Dermis blood vessel endothelial cell (primary cell): ENCODE measurements at places on chromosomes 4 and X. TPM values are rescaled to one million over a fixed set of nuclear protein-coding genes. Genes with fewer than 3 reads are reported as not detected.
A peak's percentile ranks its signal among the peaks of the same experiment; 100 is the strongest.

The ITIH6 gene
- not detected in 2 replicates for total RNA-seq

The MND1 gene
- 2.4 and 5.6 TPM in 2 replicates for total RNA-seq

The PRSS12 gene
- 0.17 and 8.2 TPM in 2 replicates for total RNA-seq

The PRR32 gene
- total RNA-seq = not detected in 2 replicates

DNA sequence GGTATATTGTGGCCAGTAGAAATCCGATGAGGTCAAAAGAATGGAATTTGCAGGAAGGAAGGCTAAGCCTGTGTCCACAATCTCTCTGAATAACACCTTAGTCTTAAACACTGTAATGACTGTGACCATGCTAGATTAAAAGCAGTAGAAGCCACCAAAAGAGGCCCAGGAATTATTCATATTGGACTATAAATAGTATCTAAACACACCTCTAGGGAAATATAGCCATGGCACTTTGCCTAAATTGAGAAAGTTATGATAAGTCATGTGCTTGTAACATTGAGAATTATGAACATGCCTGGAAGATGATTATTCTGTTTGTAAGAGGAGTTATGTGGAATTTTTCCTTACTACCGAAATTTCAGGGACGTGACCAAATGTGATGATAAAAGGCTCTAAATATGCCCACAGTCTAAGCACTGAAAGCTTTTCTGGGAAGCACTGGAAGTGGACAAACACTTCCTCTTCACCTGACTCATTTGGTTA lies 298.5 kb downstream of the KCTD8 start:
- peak; percentile 88 for DNase-seq

DNA sequence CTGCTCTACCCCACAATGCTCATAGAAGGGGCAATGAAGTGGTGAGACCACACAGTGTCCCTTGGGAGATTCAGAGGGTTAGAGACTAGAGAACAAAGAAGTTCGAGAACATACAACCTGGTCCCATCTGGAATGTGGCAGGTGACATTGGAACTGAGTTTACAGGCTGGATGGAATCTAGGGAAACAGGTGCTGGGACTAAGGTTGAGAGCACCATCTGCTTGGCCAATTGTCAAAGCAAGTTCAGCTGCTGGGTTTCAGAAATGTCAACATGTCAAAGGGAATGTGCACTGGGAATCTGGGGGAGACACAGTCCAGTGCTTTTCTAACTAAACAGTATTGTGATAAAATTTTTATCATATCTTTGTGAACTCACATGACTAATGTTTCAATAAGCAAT lies 15.9 kb upstream of the FAM13A start:
- no peak for DNase-seq

DNA sequence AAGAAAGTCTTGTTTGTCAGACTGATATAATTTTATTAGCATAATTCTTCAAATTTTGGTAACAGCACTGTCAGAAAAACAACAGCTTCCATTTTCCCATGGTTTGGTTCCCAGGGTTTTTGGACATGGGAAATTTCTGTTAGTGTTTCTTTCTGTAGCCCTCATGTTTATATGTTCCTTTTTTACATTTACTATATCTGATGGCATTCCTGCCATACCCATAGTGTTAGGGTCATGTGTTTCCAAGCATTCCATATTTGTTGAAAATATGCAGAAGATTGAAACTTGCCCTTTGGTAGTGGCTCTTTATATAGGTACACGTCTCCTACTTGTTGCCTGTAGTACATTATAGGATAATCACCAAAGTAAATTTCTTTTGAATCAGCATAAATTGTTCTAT lies 65.8 kb downstream of the PDLIM5 start:
- no peak for DNase-seq

DNA sequence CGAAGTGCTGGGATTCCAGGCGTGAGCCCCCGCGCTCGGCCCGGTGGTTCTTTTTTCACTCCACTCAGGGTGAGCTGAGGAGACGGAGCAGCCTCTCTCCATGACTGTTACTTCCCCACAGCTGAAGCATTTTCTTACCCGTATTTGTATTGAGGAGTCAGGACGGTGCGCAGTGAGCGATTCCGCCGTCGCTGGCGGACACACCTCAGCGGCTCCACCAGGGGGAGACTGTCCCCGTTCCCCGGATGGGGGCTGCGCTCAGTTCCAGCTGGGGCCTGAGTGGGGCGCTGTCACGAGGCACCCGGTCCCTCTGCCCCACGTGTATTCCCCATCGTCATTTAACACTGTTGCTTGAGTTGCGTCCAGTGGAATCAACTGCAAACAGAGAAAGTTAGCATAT lies 844.0 kb upstream of the FRG1 start:
- DNase-seq = no peak

DNA sequence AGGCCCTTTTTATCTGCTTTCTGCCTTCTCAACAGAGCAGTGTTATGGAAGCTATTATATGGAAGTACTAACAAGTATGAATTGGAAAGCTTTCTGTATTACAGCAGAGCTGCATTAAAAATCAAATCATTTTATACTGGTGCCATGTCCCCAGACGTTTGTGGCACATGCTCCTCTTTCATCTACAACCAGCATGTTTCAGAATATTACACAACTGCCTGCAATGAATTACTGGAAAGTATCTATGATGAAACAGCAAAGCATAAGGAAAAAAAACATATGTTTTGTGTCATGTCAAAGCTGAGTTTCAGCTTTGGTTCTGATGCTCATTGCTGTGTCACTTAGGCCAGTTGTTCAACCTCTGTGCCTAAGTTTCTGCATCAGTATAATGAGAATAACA lies 576.8 kb downstream of the GBA3 start:
- no peak for DNase-seq

DNA sequence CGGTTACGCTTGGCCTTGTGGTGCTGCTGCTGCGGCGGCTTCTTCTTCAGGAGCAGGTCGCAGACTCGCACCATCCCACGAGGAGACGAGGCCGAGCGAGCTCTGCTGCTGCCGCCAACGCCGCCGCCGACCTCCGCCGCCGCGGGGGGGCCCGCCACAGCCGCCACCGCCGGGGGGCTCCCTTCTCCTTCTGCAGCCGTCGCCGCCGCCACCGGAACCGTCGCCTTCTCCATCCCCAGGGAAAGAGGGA lies 237 bp downstream of the ANKRD17 start:
- no peak for DNase-seq

DNA sequence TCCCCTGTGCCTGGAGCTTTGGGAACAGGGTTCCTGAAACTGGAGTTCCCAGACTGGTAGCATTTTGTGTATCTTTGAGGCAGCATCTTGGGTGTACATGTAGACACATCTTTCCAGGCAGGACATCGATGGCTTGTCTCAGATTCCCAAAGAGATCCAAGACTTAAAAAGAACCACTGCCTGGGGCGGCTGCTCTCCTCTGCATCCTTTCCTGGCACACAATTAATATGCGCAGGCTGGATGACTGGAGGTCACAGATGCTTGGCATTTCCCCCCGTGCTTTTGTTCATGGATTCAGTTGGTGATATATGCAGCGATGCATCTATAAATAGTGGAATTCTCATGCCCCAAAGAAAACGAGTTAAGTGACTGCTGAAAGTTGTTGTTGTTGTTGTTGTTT lies 80.5 kb downstream of the CLDN34 start:
- peak; percentile 53 for DNase-seq

DNA sequence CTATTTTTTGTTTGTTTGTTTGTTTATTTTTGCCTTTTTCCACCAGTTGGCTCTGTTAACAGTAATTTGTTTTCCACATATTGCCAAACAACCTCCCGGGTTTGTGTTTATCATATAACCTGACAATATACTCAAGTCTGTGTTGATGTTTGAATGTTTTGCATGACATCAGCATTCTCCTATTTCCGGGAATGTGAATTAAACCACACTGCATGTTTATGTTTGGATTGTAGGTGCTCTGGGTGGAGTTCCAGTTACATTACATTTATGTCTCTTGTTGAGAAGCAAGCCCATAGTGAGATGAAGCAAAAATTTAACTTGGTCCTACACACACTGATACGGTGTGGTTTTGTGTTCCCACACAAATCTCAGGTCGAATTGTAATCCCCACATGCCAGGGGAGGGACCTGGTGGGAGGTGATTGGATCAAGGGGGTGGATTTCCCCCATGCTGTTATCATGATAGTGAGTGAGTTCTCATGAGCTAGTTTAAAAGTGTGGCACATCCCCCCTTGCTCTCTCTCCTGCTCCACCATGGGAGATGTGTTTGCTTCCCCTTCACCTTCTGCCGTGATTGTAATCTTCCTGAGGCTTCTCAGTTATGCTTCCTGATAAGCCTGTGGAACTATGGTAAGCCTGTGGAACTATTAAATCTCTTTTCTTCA lies 54.4 kb upstream of the CLNK start:
- no peak for DNase-seq

DNA sequence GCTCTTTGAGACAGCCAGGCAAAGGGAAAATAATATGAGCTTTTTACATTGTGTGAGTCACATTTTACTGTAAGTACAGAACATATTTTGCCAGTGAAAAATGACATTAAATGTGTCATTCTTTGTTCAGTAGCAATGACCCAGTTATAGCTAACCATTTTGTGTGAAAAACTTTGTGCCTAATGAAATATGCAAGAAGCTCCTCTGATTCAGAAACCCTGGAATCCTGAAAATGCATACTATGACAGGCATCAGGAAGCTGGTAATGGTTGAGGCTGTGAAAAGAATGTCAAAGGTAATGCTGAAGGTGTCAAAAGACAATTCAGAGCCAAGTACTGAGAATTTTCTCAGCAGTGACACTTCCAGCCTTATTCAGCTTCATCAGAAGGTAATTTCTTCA lies 549.5 kb upstream of the SMIM31 start:
- peak; percentile 44 for DNase-seq

GRCh38 chrX:103464072-103464773 lies 55.1 kb downstream of the RAB40A start:
- peak; percentile 71 for DNase-seq

GRCh38 chrX:1212532-1212931 lies at the start of gene CRLF2:
CRLF2 (minus strand) TSS chrX:1212649; CDS start chrX:1212634, 15 bp downstream.
- peak; percentile 21 for DNase-seq
